ENCODE measurements at places on chromosomes 13 and 19.

DNA sequence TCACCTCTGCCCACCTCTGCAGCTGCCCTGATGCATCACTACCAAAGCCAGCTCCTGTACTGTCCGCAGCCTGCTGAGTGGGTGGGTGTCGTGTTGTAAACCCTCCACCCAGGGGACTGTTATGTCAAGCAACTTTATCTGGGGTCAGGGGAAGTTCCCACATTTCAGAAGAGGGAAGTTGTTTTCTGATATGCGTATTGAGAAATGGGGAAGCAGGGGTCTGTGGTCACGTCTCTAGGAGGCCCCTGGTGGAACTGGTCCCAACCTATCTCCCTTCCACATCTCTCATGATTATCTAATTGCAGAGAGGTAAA is 31.2 kb downstream of the CLEC17A start:
- DNase-seq, result peak; percentile 5

- DNase-seq, result no peak
Measured at GRCh38 chr13:83794583-83794982, 87.7 kb downstream of the SLITRK1 start.

- peak; percentile 32 for DNase-seq
Measured at GRCh38 chr13:47673009-47673850, 327.8 kb downstream of the SUCLA2 start.

DNA sequence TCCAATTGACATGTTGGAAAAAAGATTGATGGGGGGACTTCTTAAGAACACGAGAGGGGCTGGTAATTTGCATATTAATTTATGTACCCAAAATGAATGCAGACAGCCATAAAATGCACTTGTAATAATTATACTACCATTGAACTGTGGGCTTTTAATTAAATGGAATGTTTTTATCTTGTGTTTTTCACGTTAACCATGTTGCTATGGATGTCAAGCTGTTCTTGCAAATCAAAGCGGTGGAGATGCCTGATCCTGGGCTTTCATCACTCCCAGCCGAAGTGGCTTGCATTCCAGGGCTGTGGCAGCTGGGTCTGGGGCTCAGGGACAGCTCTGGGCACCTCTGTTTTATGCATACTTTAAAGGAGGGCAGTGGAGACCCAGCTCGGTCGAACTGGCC is 179.4 kb upstream of the TMTC4 start:
- DNase-seq, result no peak

GRCh38 chr13:99105160-99105559 is 95.5 kb upstream of the UBAC2 start:
- no peak for DNase-seq

GRCh38 chr19:3577723-3578344 is 5.1 kb downstream of the HMG20B start:
- no peak for DNase-seq

- no peak for DNase-seq
Measured at GRCh38 chr19:29800100-29800825, 11.5 kb upstream of the CCNE1 start.

GRCh38 chr13:81568824-81569223 is 1227.9 kb upstream of the SPRY2 start:
- DNase-seq, result peak; percentile 3

GRCh38 chr13:113178070-113178895 is 19.8 kb downstream of the PROZ start:
- DNase-seq, result no peak

- no peak for DNase-seq
Measured at GRCh38 chr13:81394640-81395039, 1053.7 kb upstream of the SPRY2 start.

DNA sequence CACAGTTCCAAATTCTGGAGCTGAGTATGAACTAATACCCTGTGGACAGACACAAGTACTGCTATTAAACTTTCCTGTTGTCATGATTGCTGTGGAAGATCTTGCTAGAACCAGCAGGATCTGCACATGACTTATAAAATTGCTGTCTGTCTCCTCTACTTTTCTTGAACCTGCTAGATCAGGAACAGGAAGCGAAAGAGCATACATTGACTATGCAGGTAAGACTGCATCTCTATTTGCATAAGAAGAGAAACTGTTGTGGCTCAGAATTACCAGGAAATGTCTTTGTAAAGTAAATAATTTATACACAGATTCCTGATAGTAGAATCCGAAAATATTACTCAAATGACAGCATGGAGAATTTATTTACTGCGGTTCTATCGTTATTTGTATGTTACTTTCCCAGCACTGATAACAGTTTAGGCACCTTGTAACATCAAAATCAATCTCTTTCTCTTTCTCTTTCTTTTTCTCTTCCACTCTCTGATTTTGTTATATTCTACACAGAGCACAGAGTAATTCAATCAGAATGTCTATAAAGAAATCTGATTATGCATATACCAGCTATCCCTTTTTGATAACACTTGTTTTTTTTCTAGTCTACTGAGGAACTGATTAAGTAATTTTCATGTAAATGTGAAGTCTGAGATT is 226.5 kb downstream of the MYO16 start:
- no peak for DNase-seq

GRCh38 chr19:14978161-14978776 is 1.4 kb downstream of the SLC1A6 start:
- no peak for DNase-seq

DNA sequence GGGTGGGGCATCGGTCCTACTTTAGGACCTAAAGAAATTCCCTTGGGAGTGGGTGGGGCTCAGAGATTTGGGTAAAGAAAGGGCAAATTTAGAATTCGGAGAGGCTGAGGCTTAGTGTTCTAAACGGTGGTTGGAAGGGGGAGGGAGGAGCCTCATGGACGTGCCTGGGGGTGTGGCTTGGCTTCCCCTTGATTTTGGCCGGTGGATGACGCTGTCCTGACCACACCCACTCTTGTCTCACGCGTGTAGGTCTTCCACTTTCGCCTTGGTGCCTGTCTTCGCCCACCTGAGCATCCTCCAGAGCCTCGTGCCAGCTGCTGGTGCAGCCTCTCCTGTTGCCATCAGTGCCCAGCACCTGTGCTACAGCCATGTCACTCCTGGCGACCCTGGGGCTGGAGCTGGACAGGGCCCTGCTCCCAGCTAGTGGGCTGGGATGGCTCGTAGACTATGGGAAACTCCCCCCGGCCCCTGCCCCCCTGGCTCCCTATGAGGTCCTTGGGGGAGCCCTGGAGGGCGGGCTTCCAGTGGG is 1.2 kb upstream of the NUP62 start:
- no peak for DNase-seq

- DNase-seq, result no peak
Measured at GRCh38 chr13:82879921-82880320, 1002.4 kb downstream of the SLITRK1 start.

DNA sequence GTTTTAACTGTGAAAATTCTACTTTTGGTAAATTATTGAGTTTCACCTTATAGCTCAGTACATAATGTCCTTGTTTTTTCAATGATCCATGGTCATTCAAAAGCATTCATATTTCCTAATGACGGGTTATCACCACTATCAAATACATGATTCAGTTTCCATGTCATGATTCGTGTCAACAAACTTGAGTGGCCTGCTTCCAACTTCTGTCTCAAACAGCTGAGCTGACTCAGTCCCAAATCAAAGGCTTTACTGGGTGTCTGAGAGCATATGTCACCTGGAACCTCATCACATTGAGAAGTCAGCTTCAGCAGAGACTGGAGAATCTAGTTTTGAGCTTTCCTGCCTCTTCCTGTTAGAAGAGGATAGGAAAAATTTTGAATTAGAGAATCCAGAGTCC is 40.3 kb upstream of the SGCG start:
- no peak for DNase-seq

DNA sequence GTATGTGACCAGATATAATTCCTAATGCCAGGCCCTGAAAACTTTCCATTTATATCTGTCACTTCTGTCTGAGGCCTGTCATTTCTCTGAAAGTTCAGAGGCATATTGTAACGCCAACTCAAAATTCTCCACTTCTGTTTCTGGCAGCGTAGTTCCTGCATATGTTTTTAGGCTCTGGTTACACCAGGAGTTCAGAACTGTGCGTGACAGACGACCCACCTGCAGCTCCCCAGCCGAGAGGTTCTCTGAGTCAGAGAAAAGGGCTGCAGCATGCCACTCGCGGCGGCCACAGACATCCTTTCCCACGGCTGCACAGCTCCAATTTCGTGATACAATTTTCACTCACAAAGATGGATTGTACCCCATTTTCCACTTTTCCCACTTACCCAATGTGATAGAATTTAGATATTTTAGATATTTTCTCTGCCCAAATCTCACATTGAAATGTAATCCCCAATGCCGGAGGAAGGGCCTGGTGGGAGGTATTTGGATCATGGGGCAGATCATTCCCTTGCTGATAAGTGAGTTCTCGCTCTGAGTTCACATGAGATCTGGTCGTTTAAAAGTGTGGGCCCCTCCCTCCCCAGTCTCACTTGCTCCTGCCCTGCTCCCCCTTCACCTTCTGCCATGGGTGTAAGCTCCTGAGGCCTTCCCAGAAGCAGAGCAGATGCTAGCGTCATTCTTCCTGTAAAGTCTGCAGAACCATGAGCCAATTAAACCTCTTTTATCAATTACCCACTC is 308.1 kb downstream of the LIG4 start:
- DNase-seq, result no peak

GRCh38 chr13:20616059-20616797 is 49.3 kb downstream of the IFT88 start:
- DNase-seq, result no peak

DNA sequence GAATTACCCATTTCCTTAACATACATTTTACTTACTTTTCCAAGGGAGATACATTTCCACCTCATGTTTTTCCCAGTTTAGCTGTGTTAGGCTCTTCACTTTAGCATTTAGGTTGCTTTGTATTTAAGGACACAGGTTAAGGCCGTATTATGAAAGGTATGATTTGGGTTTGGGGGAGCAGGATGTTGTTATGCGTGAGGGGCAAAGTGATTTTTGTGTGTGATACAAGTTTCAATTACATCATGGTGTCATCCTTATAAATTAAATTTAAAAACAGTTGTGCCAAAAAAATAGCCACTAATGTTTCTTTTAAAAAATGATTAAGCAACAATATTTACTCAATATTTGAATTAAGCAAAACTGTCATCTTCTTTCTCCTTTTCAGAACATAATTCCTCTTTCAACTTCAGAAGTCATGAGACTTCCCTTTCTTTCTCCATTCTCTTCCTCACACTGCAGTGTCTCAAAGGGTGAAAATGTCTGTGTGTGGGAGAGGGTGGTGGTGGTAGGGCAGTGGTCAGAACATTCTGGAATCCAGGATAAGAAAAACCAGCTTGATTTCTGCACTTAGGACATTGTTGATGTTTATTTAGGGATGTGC is 126.2 kb downstream of the KCNRG start:
- DNase-seq, result no peak

GRCh38 chr19:50565984-50566903 is 2.0 kb downstream of the LRRC4B start:
- no peak for DNase-seq

DNA sequence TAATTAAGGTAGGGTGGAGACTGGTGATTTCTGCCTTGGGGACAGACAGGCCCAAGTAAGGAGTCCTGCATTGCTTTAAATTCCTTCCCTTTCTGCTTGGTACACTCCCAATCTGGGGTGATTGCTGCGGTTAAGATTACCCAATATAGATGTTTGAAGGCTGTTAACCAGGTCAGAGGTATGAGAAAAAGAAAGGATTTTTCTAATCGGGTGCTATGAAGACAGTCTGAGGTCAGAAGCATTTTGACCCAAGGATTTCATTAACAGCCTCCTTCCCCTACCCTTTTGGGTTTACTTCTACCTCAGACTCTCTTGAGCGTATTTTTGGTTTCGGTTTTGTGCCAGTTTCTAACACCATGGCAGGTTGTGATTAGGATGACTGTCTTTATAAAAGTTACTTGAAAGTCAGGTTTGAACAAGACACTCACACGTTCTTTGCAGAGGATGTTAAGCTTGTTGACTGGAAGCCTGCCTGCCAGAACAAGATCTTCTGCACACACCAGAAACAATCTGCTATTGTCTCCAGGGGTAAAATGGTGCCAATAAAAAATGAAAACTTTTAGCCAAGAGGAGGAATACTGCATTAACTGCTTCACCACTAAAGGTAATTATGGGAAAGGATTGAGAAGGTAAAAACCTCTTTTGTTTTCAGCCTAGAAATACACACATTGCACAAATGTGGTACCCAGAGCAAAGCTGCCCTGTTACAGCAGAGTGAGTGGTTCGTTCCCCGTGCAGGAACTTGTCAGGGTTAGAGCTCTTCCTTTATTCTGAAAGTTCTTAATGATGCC is 108.8 kb downstream of the NDFIP2 start:
- peak; percentile 56 for DNase-seq

- DNase-seq, result no peak
Measured at GRCh38 chr13:106680796-106681472, 113.0 kb upstream of the ARGLU1 start.

GRCh38 chr13:31945202-31945961 is 86.2 kb upstream of the FRY start:
- peak; percentile 52 for DNase-seq

GRCh38 chr19:50646074-50646807 is 3.0 kb upstream of the C19orf81 start:
- DNase-seq, result no peak
